NK-92 treated with Interleukin-12 subunit alpha and Interleukin-12 subunit beta, amount 100 ng/mL, for 24 hours (cell line): ENCODE measurements at places on chromosomes 2 and 18.

GRCh38 chr2:22055784-22056620, 932.2 kb downstream of the TDRD15 start:
- DNase-seq = no peak

- DNase-seq = no peak
These were observed 152.8 kb downstream of the PID1 start for GRCh38 chr2:229118336-229118735.

DNA sequence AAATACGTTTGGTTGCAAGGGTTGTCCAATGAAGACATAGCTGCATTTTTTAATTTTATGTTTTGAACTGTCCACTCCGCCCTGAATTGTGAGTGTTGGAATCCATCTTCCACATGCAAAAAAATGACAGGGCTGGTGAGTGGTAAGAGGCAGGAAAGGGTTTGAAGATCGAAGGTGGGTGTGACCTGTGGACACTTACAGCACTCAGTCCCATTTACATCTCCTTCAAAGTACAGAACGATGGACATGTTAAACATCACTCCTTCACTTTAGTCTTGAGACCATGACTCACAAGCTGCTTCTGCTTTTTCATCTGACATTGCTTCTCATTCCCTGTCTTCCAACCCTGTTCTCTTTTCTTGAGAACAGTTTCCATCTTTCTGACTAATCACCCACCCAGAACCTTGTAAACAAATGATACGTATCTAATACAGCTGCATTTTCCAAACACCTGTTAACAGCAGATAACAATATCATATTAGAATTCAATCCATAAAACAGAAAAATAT, 179.3 kb downstream of the ZNF516 start:
- DNase-seq = no peak

DNA sequence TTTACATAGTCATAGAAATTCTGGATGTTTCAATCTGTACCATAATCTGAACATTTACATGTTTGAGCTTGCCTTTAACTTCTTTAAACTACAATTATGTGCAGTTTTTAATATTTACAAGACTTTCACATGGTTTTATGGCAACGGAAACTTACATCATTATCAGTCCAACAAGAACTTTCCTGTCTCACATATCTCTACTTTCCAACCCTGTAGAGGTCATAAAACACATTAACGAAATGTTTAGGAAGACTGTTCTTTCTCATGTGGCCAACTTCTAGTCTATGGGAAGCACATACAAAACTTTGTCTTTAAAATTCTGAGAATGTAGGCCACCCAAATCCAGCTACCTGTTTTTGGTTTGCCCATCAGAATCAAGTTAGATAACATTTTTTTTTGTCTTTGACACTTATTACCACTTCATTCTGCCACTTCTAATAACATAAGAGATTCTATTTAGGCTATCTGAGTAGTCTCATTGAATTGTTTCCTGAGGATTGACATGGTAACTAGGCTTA, 693.2 kb downstream of the KCNJ3 start:
- no peak for DNase-seq

DNA sequence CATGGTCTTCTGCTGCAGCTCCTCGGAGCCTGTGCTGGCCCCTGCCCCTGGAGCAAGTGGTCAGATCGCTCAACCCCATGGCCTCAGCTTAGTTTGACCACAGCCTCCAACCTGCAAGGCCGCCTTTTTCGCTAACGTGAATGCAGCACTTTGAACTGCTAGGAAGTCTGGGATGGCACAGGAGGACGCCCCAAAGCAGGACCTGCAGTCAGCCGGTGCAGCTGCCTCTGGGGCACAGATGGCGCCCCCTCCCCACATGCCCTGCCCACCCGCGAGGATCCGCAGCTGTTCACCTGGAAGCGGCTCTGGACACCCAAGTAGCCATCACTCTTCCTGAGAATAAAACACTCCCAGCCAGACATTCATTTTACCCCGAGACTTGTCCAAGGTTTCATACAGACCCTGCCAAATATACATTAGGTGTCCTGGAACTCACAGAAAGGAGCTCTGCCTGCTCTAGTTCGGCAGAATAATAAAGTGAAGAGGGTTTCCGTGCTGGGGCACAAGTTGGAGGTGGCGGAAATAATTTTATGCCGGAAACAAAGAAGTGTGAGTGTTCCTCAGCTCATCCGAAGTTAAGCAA, 510.1 kb downstream of the EIPR1 start:
- no peak for DNase-seq

DNA sequence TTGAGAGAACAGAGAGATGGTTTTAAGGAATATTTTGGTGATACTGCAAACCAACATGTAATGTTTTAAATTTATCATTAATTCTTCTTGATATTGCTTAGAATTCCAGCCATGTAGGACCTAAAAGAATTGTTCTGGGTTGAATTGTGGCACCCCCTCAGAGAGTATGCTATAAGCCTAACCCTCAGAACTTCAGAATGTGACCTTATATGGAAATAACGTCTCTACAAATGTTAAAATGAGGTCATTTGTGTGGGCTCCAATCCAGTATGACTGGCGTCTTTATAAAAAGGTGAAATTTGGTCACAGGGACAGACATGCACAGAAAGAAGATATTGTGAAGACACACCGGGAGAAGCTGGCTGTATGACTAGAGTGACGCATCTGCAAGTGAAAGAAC, 193.6 kb downstream of the NRXN1 start:
- DNase-seq = no peak

DNA sequence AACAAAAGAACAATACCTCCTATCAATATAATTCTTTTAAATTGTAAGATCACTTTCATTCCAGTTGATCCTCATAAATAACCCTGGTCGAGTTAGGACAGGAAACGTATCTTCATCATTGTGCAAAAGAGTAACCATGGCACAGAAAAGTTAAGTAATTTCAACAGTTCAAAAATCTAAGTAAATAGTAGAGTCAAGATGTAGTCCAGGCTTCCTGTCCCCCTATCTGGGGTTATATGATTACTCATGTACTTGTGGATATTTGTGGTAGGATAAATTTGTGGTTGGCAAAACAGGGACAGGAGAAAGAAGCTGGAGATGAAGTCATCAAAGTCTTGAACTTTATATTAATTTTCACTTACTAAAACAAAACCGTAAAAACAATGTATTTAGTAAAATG, 772.6 kb downstream of the TSN start:
- DNase-seq = no peak

DNA sequence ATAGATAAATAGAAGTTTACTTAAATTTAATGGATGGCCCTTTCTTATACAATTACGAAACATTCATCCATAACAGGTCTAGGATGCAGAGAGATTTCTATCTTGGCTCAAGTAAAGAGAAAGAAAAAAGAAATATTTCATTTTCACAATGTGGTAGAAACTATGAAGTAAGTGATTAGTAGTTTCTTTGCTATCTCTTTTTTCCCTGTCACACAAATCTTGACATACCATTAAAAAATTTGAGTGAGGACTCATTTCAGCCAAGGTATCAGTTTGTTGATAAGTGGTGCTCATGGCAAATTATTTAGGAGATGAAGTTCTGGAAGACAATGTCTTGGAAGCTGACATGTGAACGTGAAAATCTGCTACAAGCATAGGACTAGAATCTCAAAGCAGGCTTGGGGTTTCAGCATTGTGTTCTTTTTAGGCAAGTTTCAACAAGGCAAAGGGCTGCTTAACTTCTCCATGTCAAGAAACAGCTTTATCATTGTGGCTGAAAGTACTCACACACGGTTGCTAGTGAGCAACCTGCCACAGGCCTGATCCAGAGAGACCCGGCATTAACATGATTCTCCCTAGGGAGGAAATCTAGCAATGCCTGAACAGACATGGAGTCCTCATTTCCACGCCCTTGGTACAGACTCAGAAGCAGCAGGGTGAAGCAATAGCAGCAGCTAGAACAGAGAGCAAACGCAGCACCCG, 414.6 kb downstream of the DLGAP1 start:
- no peak for DNase-seq

- DNase-seq = no peak
These were observed 21.3 kb downstream of the MBD5 start for GRCh38 chr2:148042219-148042618.

- DNase-seq = no peak
These were observed 26.5 kb upstream of the RFX8 start for GRCh38 chr2:101501443-101501842.

GRCh38 chr2:215881582-215881981, 131.8 kb downstream of the MREG start:
- DNase-seq = no peak

GRCh38 chr2:229896857-229897256, 25.0 kb downstream of the TRIP12 start:
- DNase-seq = no peak

DNA sequence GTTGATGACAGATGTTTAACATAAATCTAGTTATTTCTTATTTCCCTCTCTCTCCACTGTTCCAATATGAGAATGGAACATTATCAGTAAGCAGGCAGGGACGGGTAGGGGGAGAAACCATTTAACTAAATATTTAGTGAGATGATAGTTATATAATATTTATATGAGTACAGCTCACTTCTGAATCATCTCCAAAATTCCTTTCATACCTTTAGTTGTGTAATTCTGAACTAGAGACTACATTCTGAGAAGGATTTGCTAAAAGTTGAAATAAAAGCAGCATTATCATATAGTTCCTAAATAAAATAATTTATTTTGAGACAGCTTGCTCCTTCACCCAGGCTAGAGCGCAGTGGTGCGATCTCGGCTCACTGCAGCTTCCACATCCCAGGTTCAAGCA, 41.4 kb downstream of the B4GALT6 start:
- no peak for DNase-seq

GRCh38 chr2:179218848-179219594, 45.6 kb downstream of the SESTD1 start:
- DNase-seq = peak; percentile 18

- DNase-seq = no peak
These were observed 188.1 kb downstream of the ARL4C start for GRCh38 chr2:234308813-234309195.

GRCh38 chr2:197657562-197657961, 17.8 kb downstream of the RFTN2 start:
- DNase-seq = no peak

- DNase-seq = no peak
These were observed 1.1 kb downstream of the FSHR start for GRCh38 chr2:49153252-49153651.

DNA sequence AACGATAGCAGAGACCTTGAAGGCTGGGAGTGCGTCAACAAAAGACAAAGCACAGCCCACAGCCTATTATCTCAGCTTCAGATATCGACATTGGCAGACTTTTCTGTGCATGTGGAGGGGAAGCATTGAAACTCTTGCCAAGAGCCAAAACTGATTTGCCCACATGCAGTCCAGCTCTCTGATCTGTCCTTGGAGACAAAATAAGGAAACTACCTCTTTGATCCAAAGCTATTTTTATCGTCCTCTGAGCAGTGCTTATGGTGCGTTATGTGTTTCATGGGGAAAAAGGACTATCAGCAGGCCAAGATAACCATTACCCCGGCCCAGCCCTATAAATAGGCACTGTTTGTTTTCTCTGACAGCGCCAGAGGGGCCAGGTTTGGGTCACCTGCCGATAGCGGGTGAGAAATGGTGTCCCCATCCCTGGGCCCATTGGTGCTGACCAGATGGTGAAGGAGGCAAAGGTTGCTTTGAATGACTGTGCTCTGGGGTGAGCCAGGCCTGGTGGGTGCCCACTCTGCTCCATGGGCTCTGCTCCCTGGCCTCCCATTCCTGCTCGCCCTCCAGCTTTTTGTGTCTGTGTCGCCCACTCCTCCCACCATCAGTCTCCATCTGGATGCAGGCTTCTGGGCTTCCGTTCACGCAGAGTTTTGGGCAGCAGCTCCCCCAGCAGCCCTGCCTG, 176.1 kb upstream of the HS6ST1 start:
- DNase-seq = no peak
